ENCODE measurements at places on chromosomes 1 and 21. TPM values are rescaled to one million over a fixed set of nuclear protein-coding genes. Genes with fewer than 3 reads are reported as not detected.

NTMT2 gene
- not detected for total RNA-seq

CELA3B gene
- not detected for total RNA-seq

HSD3B1 gene
- not detected for total RNA-seq

DNA sequence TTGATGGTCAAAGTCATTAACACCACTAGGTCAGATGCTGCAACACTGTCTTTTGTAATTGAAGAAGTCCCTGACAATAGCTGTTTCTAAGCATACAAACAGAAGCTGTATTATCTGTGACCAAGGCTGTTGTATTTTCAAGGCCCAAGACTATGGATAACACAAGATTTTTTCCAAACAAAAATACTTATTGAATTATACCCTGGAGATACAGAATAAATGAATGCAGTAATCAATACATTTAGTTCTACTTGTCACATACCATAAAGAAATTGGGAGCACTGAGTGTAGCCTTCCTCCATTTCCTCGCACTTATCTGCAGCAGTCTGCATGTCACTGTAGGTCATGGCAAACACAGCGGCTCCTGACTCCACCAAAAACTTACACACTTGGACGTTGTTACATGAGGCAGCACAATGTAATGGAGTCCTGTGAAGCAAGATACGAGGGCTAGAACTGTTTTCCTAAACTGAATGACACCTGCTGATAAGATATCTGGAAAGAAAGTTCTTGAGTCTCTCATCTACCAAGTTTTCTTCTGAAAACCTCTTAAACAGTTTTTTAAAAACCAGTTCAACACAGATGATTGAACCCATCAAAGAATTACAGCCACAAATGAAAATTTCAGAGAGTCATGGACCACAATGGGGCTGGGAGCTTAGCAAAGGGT, 56.9 kb downstream of the TP53BP2 start:
- DNase-seq: no peak

PPIAL4G gene
- not detected for total RNA-seq

RUNX3 gene
- 2.8 TPM for total RNA-seq

- no peak for DNase-seq
These were observed 63.2 kb downstream of the CDK18 start for GRCh38 chr1:205567716-205568115.

DNA sequence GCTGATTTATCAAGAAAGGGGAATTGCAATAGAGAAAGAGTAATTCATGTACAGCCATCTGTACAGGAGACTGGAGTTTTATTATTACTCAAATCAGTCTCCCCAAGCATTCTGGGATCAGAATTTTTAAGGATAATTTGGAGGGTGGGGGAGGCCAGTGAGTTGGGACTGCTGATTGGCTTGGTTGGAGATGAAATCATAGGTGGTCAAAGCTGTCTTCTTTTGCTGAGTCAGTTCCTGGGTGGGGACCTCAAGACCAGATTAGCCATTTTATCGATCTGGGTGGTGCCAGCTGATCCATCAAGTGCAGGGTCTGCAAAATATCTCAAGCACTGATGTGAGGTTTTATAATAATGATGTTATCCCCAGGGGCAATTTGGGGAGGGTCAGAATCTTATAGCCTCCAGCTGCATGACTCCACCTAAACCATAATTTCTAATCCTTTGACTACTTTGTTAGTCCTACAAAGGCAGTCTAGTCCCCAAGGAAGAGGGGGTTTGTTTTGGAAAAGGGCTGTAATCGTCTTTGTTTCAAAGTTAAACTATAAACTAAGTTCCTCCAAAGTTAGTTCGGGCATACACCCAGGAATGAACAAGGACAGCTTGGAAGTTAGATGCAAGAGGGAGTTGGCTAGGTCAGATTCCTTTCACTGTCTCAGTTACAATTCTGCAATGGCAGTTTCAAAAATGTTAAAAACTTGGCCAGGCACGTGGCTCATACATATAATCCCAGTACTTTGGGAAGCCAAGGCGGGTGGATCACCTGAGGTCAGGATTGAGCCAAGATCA, 16.9 kb upstream of the RAB3B start:
- DNase-seq: no peak

- DNase-seq: no peak
These were observed 1346.1 kb downstream of the BRINP3 start for GRCh38 chr1:189131576-189131975.

All from mammary epithelial cell (primary cell).